ENCODE measurements at places on chromosomes 2 and 18. TPM values are rescaled to one million over a fixed set of nuclear protein-coding genes. Genes with fewer than 3 reads are reported as not detected.

GRCh38 chr18:75048776-75049454 lies 160.0 kb downstream of the PTGR3 start:
- no peak for DNase-seq

GRCh38 chr2:2733818-2734217 lies 402.7 kb upstream of the MYT1L start:
- DNase-seq: no peak

- DNase-seq: no peak
Measured at GRCh38 chr2:233756429-233757081, 3.5 kb upstream of the UGT1A1 start.

DNA sequence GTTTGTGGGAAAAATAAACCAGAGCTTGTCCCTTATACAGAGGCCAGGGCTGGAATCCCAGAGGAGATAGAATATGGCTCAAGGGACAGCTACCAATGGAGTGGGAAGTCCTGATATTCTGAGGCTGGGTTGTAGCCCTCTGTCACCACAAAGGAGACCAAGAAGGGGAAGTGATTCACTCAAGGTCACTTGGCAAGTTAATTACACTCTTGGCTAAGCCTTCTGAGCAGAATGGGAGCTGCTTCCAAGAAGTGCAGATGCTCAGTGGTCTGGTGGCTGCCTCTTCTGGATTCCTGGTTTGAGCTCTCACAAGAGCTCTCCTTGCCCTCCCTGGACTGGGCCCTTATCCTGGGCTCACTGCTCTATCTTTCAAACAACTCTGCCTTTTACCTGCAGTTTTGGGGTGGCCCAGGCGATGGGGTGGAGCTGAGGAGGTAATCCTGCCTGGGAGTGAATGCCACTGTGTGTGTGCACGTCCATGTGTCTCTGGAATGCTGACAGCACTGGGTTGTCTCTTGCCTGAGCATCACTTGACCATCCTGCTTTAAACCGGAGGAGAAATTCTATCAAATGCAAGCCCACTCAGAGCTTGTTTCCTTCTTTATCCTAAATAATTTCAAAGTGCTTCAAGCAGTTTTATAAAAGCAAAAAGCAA lies 168.2 kb downstream of the KCNS3 start:
- DNase-seq: no peak

- no peak for DNase-seq
Measured at GRCh38 chr18:63002803-63003445, 287.6 kb downstream of the PHLPP1 start.

GRCh38 chr18:40056079-40056692 lies 1898.8 kb upstream of the PIK3C3 start:
- no peak for DNase-seq

GRCh38 chr2:181165199-181165868 lies 184.9 kb downstream of the UBE2E3 start:
- no peak for DNase-seq

The EIF5B gene
- 84.8 TPM for polyA plus RNA-seq

The EPAS1 gene
- polyA plus RNA-seq: 40.7 TPM

The MOCOS gene
- polyA plus RNA-seq: 1.2 TPM

The SERPINB12 gene
- polyA plus RNA-seq: not detected

GRCh38 chr2:18085593-18085992 lies 207.1 kb downstream of the KCNS3 start:
- no peak for DNase-seq

The ABHD1 gene
- polyA plus RNA-seq: 1.4 TPM

DNA sequence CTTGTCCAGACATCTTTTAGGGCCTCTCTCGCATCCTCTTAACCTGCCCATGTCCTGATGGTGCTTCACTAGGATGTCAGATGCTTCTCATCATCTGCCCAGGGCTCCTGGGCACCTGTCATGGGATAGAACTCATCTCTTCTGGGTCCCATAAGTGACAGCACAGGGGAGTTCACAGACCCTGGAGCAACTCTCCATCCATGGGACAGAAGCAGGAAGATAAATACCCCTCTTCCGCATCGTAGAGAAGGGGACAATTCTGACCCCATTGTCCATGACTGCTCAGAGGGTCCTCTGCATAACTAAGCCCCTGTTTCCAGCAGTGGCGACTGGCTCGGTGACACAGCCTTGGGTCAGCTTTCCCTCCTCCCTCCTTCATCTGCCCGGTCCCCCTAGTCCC lies 82.3 kb downstream of the TWIST2 start:
- DNase-seq: no peak

The AKAIN1 gene
- not detected for polyA plus RNA-seq

DNA sequence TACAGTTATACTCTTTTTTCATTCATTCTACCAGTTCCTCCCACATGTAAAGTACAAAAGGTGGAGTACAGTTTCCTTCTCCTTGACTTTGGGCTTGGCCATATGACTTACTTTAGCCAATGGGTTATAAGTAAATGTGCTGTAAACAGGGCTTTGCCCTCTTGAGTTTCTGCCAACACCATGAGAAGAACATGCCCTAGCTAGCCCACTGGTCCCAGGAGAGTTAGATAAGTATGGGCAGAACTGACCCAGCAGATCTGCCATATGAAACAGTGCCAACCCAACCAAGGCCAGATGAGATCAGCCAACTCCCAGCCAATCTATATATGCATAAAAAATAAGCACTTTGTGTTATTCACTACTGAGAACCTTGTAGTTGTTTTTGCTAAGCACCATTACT lies 25.5 kb downstream of the ZC3H8 start:
- no peak for DNase-seq

GRCh38 chr2:60834270-60834717 lies 47.1 kb upstream of the REL start:
- no peak for DNase-seq

The TEX44 gene
- polyA plus RNA-seq: not detected

The ABCB6 gene
- 42.6 TPM for polyA plus RNA-seq

The EVX2 gene
- polyA plus RNA-seq: not detected

DNA sequence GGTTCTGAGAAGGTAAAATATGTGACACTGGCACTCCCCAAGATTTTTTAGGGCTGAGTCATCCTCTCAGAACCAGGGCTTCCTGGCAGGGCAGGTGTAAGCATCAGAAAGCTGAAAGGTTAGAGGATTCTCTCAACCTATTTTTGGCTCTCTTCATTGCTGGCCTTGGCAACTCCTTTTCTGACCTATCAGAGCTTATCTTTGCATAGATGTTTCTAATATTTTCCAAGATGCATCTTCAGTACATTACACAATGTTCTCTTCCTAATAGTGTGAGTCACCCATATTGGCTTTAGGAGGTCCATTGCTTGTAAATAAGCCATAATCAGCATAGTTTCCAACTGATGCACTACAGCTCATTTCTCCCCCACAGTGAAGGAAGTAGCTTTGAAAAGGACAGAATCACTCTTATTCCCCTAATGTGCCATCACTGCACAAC lies 2008.4 kb upstream of the PIK3C3 start:
- no peak for DNase-seq

DNA sequence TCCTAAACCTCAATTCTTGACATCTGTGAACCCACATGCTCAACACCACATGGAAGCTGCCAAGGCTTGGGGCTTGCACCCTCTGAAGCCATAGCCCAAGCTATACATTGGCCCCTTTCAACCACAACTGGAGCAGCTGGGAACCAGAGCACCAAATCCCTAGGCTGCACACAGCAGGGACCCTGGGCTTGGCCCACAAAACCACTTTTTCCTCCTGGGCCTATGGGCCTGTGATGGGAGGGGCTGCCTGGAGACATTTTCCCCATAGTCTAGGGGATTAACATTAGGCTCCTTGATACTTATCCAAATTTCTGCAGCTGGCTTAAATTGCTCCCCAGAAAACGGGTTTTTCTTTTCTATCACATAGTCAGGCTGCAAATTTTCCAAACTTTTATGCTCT lies 40.3 kb downstream of the EXOC6B start:
- DNase-seq: no peak

The ABCG5 gene
- 0.63 TPM for polyA plus RNA-seq

The ASB3 gene
- 36.5 TPM for polyA plus RNA-seq

DNA sequence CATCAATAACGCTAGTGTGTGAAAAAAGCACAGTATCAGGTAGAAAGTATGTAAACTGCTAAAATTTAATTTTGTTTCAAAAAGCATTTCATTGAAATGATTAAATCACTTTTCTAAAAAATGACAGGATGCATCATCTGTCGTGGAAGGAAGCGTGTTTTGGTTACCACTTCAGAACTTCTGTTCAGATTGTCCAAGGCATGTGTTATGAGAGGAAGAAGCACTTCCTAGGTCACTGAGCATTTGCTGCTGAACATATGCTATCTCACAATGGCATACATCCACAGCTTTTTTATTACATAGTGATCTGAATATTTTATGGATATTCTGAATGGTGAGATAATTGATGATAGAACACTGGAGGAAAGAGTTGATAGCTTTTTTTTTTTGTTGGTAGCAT lies 737.5 kb downstream of the SATB2 start:
- no peak for DNase-seq

DNA sequence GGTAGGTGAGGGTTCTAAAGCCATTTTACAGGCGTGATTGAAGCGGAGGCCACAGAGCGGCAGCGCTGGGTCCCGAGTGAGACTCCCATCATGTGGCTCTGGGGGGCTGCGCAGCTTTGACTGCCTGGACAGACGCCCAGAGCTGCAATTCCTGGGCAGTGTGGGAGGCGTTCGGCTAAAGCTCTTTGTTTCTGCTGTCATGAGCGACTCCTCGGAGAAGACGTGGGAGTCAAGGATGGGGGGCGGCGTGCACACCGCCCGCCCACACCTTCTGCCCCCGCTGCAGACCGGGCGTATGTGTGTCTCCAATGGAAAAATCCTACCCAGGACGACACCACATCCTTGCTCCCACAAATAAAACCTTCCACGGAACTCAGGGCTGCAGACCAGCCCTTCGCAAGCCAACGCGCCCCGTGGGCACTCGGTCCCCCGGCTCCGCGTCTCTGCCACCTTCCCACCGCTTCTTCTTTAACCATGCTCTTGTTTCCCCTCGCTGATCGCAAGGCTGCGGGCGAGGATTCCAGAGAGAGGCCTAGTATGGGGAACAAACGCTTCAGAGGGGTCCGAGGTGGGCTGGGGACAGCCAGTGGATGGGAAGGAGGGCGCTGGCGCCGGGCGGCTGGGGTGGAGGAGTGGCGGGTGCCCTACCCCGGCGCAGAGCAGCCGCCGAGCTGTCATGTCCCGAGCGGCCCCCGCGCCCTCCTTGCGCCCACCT lies 680 bp upstream of the LBH start:
- peak; percentile 85 for DNase-seq

The HK2 gene
- polyA plus RNA-seq: 12.1 TPM

DNA sequence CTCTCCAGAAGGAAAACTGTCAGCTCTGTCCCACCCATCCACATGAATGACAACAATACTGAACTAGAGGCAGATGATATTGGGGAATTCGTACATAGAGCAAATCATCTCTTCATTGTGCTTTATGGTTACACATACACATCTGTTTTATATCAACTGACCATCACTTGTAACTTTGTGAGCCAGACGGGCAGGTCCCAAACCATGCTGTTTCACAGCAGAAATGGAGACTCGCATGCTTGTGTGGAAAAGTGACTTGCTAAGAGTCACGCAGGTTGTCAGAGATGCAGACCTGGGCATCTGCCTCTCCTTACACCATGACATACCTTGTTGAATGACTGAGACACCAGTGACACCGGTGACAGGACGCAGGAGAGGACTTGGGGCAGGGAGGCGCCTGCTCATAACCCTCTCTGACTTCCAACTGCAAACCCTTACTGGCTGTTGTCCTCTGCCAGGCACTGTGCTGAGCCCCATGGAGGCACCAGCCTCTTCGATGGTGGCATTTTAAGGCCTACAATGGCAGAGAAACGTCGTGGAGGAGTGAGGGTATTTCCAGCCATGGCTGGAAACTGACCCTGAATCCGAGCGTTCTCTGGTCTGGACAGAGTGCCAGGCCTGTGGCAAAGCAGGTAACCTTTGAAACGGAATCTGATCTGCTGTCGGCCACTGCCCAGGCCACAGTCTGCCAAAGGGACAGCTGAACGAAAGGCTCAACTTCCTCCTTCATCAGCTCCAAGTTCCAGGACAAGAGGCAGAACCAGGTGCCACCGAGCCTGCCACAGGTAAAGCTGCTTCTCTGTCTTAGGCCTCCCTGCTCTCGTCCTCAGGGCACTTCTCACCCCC lies 26.9 kb upstream of the ROCK2 start:
- DNase-seq: no peak

The ELP2 gene
- 150 TPM for polyA plus RNA-seq

DNA sequence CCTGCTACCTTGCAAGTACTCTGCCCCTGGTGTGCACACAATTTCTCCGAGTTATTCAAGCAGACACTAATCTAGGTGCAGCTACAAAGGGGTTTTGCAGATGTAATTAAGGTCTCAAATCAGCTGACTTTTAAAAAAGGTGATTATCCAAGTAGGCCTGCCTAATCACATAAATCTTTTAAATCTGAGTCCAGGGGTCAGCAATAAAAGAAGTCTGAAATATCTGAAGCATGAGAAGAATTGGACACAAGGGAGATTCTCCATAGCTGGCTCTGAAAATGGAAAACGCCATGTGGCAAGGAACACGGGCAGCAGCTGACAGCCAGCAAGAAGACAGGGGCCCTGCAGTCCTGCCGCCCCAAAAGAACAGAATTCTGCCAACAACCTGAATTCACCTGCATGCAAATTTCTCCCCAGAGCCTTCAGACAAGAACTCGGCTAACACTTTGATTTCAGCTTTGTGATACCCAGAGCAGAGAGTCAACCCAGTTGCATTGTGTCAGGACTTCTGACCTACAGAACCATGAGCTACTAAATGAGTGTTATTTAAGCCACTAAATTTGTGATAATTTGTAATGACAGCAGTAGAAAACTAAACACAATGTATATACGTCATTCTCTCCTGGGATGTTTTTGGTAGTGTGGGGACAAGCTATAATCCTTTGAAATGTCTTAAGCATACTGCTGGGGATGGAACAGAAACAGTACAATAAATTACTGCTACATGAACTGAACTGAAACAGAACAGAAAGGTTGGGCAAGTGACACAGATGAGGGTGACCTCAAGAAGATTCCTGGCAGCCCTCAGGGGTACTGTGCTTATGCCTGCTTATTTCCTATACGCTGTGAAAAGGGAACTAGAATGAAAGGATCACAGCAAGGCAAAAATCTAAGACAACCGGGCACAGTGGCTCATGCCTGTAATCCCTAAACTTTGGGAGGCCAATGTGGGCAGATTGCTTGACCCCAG lies 3.2 kb downstream of the INO80C start:
- DNase-seq: no peak

DNA sequence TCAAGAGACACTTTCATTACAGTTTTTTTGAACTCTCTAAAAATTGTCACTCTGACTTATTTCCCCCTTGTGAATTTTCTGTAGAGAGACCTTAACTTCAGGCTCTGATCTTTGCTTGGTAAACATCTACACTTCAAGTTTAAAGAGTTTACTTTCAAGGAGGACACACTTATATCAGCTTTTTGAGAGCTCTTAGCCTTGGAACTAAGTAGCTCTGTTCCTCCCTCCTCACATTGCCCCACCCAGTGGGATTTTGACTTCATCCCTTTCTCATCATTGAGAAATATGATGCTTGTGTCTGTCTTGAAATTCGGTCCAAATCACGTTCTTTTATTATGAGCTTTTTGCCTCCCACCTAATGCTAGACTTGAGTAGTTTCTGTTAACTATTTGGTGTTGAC lies 433.4 kb upstream of the MEIS1 start:
- no peak for DNase-seq

- DNase-seq: no peak
Measured at GRCh38 chr18:26458526-26459232, 89.7 kb downstream of the KCTD1 start.

The DES gene
- polyA plus RNA-seq: 5.9 TPM
